ENCODE measurements at places on chromosomes 7 and 10. TPM values are rescaled to one million over a fixed set of nuclear protein-coding genes. Genes with fewer than 3 reads are reported as not detected.
A peak's percentile ranks its signal among the peaks of the same experiment; 100 is the strongest.

VTI1A gene
- total RNA-seq = 39.2 TPM

CPA2 gene
- 1.5 TPM for total RNA-seq

EBLN1 gene
- total RNA-seq = not detected

SLC26A3 gene
- 0.37 TPM for total RNA-seq

ASB13 gene
- 15.3 TPM for total RNA-seq

TMEM184A gene
- 0.15 TPM for total RNA-seq

CCDC126 gene
- total RNA-seq = 6.6 TPM

HOXA5 gene
- total RNA-seq = not detected

CPA4 gene
- total RNA-seq = 0.29 TPM

INA gene
- total RNA-seq = 0.32 TPM

PHF14 gene
- total RNA-seq = 34.4 TPM

CCL26 gene
- total RNA-seq = not detected

ZNF511 gene
- total RNA-seq = 117 TPM

DNA sequence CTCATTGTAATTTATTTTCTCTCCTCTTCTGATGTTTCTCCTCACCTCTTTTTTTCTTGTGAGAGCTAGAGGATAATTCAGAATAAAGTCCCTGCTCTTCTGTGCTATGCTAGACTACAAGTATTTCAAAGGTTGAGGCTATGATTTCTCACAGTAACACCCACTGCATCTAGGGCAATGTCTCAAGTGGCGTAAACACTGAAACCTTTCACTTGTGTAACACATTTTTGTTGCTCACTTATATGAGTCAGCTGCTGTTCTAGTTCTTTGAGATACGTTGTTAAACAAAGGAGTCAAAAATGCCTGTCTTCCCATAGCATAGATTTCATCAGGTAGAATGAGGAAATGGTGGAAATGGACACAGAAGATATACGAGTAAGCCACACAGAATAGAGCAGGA is 305.1 kb upstream of the PITRM1 start:
- no peak for DNase-seq

DNA sequence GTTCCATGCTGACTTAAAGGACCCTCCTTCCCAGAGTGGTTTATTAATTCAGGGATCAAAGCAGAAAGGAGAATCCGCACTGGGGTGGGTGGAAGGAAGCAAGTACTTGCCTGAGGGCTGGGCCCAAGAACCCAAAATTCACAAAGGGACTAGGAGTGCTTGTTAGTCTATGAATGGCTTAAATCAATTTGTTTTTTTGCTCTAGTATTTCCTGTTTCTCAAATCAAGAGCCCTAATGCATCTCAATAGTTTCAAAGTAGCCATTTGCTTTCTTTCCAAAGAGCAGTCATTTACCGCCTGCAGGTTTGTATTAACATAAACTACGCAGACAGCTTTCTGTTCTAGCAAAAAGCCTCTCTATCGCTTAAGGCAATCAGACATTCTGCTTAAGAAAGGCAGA is 44.2 kb upstream of the SLC35G1 start:
- no peak for DNase-seq

GRCh38 chr7:1940402-1940786 is 270.3 kb downstream of the ELFN1 start:
- DNase-seq = peak; percentile 81

GRCh38 chr7:130207033-130207432 is 627 bp upstream of the SSMEM1 start:
- DNase-seq = no peak

- no peak for DNase-seq
Observed at GRCh38 chr7:105365541-105366534, 22.9 kb downstream of the SRPK2 start.

- no peak for DNase-seq
Observed at GRCh38 chr7:85750454-85750949, 563.6 kb upstream of the SEMA3D start.

- DNase-seq = no peak
Observed at GRCh38 chr10:121751191-121751760, 153.0 kb upstream of the FGFR2 start.

- DNase-seq = no peak
Observed at GRCh38 chr10:24857031-24857725, 95.2 kb downstream of the PRTFDC1 start.

DNA sequence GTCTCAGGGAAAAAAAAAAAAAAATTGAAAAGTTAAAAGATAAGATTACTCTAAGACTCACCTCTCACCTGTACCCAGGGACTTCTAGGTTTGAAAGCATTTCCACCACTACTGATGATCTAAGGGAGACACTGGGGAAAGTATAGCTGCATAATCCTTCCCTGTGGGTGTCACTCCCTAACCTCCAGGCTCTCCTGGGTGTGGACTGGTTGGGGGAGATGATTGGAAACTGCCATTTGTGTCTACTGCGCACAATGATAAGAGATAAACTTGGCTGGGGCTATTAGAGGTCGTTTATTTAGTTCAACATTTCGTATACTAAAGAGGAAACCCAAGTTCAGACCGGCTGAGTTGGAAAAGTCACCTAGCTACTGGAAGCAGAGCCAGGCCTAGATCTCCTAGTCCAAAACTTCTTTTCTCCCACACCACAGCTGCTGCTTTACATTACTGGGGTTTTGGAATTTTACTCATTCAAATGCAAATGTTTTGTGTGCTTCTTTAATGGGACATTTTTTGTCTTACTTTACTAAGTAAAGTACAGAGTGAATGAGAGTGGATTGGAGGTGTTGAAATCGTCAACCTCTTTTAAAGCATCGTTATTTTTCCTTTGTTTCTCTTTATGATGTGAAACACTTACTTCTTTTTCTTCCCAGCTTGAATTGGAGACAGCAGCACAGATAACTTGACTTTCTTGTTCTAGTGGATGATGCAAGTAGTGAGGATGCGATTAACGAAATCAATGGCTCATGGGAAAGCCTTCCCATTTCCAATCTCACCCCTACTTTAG is 22.3 kb upstream of the SEC61G start:
- DNase-seq = no peak

DNA sequence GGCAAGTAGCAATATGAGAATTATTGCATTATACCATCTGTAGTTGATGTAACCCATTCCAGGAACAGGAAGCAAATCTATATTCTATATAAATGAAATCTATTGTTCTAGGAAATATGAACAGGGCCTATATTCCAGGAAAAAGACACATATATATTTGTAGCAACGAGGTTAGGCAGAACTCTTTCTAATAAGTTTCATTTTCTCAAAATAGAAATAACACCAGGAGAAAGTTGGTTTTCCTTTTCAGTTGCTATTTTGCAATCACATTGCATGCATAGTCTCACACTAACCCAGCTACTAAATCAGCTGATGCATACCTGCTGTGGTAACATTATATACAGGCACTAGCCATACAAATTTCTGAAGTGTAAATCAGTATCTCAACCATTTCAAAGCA is 6.2 kb upstream of the IFIT2 start:
- no peak for DNase-seq

DNA sequence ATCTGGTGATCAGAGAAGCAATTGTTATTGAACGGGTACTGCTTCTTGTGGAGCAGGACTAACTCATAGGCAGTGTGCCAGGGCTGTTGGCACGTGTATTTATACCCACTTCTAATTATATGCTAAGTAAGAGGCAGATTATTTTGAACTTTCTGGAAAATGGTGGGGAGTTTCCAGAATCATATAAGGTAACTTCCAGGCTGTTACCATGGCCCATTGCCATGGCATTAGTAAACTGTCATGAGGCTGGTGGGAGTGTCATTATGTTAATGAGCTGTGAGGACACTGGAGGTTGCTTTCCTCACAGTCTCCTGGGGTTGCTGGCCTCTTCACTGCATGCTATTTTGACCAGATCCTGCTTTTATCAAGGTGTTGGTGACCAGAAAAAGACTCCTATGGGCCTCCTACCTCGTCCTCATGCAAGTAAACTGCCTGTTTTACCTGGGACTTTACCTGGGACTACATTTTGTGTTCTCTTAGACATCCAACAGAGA is 122.6 kb downstream of the KCND2 start:
- no peak for DNase-seq

DNA sequence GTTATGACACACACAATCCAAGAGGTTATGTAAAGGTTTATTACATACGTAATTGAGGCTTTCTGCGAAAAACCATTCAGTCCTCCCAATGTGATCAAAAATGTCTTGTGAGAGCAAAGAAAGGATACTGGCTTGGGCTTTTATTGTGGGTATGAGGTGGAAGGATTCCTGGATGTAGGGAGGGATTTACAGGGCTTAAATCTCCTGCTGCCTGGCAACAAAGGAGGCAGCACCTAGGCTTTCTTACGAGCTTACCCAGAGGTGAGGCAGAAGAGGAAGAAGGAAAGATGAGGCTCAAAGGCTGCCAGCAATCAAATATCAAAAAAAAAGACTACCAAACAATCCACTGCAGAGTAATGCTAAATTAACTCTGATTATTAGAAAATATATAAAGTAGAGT is 1149.5 kb upstream of the POT1 start:
- no peak for DNase-seq

GRCh38 chr10:76040107-76040829 is 608.8 kb downstream of the LRMDA start:
- no peak for DNase-seq

- no peak for DNase-seq
Observed at GRCh38 chr7:22628112-22628511, 98.9 kb upstream of the IL6 start.

DNA sequence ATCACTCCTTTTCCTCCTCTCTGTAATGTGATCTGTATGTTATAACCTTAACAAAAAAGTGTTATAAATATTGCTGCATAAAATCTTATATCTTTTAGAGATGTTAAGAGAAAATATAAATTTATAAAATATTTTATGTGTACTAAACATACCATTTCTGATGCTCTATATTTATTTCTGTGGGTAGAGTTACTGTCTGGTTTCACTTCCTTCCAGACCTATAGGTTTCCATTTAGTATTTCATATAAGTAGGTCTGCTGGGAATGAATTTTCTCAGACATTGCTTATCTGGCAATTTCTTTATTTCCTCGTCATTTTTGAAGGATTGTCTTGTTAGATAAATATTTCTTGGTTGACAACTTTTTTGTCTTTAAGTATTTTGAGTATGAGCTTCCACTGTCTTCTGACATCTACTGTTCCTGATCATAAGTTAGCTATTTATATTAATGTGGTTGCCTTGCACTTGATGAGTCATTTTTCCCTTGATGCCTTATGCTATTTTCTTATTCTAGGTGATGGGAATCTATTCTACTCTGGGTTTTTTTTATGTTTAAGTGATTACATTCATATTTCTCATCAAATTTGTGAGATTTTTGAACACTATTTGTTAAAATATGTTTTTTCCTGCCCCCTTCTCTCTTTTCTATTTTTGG is 11.2 kb upstream of the THSD7A start:
- DNase-seq = no peak

- DNase-seq = no peak
Observed at GRCh38 chr7:155992538-155992937, 180.3 kb upstream of the SHH start.

GRCh38 chr7:132842478-132842877 is 239.4 kb downstream of the CHCHD3 start:
- no peak for DNase-seq

DNA sequence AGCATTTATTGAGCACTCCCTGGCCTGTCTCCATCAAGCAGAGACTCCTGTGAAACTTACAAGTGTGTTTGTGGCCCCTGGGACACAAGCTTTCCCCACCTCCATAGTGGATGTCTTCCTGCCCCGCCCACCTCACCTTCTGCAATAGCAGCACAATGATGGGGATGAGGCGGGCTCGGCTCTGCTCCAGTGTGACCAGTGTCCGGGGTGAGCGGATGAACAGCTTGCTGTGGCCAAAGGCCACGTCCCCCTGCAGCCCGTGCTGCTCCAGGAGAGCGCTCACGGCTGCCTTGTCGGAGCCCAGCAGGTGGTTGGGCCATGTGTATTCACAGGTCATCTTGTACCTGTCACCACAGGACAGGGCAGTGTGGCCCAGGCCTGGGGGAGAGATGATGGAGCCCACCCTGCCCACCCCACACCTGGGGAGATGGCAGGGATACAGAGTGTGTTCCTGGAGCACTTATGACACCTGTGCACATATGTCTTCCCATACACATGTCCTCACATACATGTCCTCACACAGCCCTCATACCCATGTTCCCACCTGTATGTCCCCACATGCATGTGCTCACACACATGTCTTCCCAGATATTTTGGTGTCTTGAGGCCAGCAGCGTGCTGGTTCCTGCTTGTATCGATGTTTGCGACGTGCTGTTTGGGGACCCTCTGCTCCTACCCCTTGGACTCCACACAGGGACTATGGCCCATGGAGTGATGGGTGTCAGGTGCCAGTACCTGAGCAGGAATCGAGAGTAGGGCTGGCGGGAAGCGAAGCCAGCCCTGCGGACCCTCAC is 12.7 kb downstream of the MYO1G start:
- no peak for DNase-seq

DNA sequence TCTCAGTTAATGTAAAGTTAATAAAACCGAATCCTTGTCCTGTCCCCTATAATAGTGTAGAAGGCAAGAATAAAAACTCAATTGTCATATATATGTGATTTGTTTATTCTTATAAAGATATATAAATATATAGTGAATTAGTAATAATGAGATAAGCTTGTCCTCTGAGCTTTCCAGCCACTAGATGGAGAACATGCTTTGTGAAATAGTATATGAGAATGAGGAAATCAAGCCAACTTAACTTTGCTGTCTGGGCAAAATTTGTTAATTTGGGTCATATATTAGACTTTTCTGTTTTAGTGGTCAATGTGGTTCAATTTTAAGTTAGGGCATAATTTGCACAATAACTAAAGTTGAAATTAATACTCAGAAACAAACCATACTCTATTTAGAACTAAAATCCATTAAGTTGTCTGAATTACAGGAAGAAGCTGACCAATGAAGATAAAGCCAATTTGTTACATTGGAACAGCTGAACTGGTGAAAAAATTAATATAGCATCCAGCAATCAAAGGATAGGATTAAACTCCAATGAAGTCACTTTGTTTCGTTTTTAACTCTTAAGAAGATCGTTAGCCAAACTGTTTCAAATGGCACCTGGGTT is 595.0 kb downstream of the ARL4A start:
- DNase-seq = no peak

GRCh38 chr7:50379082-50379481 is 71.1 kb downstream of the FIGNL1 start:
- DNase-seq = no peak

DNA sequence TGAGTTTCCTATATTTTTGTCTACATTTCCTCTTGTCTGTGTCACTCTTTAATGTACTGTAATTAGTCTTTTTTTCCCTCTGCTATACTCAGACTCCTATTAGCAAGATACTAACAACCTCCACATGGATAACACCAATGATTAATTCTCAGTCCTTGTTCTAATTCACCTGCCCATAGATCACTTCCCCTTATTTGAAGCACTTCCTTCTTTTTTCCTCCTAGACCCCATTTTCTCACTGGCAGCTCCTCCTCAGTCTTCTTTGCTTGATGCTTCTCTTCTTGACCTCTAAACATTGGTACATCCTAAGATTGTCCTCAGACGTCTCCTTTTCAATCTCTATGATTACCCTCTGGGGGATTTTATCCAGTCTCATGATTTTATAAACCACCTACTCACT is 98.2 kb upstream of the IMMP2L start:
- DNase-seq = no peak

DNA sequence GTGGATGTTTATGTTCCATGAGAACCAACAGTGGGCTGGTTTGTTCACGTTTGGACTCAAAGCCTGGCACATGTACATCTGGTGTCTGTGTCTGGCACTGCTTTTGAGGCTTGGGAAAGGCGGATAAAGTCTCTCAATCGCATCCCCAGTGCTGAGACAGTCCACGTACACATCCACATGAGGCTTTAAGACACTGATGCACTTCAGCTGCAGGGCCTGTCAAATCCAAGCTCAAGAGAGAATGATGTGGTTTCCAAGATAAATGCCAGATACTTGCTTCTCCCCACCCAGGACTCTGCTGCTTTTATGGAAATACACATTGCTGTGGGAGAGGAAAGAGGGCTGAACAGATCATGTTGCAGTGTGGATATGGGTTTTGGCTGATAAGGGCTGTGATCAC is 178.4 kb downstream of the ADARB2 start:
- no peak for DNase-seq
